ENCODE measurements at places on chromosomes 5 and 9. TPM values are rescaled to one million over a fixed set of nuclear protein-coding genes. Genes with fewer than 3 reads are reported as not detected.

DNA sequence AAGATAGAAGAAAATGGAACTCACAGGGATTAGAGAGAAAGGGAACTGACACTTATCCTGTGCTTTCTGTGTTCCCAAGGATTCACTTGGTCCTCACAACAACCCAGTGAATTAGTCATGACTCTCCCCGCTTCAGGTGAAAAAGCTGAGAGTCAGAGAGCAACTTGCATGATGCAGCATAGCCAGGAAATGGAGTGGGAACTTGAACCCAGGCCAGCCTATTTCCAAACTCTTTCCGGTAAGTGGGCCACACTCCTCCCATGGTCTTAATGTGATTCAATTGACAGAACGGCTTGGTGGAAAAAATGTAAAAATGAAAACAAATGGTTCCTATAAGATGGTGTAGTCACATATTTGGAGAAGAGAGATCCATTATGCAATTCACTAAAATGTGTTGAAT is 45.9 kb upstream of the CEMIP2 start:
- 0 out of 2 replicates have a peak, but pooled peaks cover 1% of the 10 kb centered on the region for H3K27me3 ChIP-seq
- DNase-seq: no peak
- peaks cover 14% of the 10 kb centered on the region for H3K4me1 ChIP-seq
- H3K36me3 ChIP-seq: no peaks in the 10 kb centered on the region

Gene CATSPER3
- 0.33 TPM for total RNA-seq

GRCh38 chr5:78467752-78468357 is 107.4 kb downstream of the SCAMP1 start:
- no peak overlapping the region for H3K4me3 ChIP-seq
- H3K4me1 ChIP-seq: peaks cover 5% of the 10 kb centered on the region
- peaks cover 5% of the 10 kb centered on the region for H3K36me3 ChIP-seq

DNA sequence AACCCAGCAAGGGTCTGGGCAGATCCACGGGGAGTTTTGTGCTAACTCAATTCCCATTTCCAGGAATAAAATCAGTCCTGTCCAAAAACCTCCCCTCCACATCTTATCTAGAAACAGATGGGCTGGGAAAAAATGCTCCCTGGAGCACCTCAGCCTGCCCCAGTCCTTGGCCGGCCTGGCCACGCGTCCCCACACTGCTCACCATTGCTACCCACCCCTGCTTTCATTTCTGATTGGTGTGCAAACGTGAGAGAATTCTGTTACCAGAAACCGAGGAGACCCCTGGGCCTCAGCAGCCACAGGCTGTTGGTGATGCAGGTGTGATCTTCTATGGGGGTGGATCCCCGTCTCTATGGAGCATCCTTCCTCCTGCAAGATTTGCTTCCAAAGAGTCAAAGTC is 38.0 kb upstream of the OLFM1 start:
- no peak overlapping the region for H3K4me3 ChIP-seq
- H3K27me3 ChIP-seq: peaks cover 61% of the 10 kb centered on the region
- H3K36me3 ChIP-seq: no peaks in the 10 kb centered on the region
- H3K4me1 ChIP-seq: no peaks in the 10 kb centered on the region
- H3K27ac ChIP-seq: no peak overlapping the region
- DNase-seq: no peak

Gene PAIP1
- total RNA-seq: 141 TPM

DNA sequence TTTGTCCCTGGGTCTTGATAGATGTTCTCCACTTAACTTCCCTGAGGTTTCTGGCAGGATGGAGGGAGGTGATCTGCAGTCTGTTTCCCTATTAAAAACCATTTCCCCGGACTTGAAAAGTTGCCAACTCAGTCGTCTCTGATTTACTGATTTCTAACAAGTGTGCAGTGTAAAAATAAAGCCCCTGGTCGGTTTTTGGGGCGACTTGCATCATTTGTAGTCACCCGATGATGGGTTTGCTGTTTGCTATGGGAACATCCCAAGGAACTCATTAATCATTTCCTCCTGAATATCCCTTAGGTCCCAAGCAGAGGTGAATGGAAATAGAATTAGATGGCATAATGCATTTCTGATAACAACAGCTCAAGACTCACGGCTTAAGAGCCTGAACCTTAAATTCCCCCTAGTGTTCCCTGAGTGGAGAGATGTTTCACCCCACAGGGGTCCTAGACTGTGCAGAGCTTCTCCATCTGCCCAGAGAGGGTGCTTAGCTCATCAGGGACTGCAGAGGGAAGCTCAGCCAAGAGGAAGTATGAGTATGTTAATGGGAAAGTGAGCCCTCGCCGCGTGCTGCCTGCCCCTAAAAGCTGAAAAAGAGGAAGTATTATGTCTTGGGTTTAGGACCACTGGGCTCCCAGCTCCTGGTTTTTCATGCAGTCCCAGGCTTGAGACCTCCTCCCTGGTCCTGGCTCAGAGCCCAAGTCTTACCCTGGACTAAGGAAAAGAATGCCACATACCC is 115.1 kb upstream of the DAP start:
- no peak overlapping the region for H3K27ac ChIP-seq
- no peak for DNase-seq
- peaks cover 8% of the 10 kb centered on the region for H3K27me3 ChIP-seq
- no peaks in the 10 kb centered on the region for H3K36me3 ChIP-seq
- H3K4me3 ChIP-seq: no peak overlapping the region

DNA sequence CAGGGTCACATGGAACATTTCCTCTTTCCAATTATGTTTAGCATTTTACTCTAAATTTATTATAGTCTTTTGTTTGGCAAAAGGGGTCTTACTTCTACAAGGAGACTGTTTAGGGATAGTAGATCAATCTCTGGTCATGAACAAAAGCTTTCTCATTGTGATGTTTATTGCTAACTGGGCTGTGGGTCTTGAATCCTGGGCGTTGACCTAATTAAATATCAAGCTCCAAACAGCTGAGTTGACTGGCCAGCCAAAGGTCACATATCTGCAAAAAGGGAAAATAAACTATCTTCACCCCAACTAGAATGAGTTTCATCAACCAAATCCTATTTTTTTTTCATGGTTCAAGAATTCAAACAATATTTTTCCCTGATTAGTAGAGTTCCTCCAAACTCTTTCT is 245.4 kb upstream of the TUT7 start:
- no peak overlapping the region for H3K4me3 ChIP-seq
- no peak for DNase-seq
- no peaks in the 10 kb centered on the region for H3K4me1 ChIP-seq
- H3K27me3 ChIP-seq: no peaks in the 10 kb centered on the region
- H3K27ac ChIP-seq: no peak overlapping the region

GRCh38 chr5:139849942-139850341 is 54.3 kb downstream of the PSD2 start:
- H3K4me3 ChIP-seq: no peak overlapping the region
- H3K27me3 ChIP-seq: peaks cover 71% of the 10 kb centered on the region
- no peaks in the 10 kb centered on the region for H3K36me3 ChIP-seq

- H3K4me1 ChIP-seq: peaks cover 50% of the 10 kb centered on the region
- no peak for DNase-seq
- no peak overlapping the region for H3K27ac ChIP-seq
Observed at GRCh38 chr5:138440159-138441073, 1.6 kb downstream of the REEP2 start.

DNA sequence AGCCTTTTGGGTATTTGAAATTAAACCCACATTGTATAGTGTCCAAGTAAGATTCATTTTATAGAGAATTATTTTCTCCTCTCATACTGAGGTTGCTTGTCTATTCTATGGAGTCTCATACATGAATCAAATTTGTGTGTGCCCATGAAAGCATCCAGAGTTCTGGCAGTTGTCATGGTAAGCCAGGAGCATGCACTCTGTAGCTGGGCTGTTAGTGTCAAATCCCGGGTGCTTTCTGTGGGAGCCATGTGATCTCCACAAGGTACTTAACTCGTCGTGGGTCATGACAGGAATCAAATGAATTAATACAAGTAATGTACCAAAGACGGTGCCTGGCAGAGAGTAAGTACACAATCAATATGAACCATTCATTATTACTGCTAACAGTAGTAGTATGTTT is 58.7 kb downstream of the FBXL7 start:
- H3K4me1 ChIP-seq: no peaks in the 10 kb centered on the region
- no peak overlapping the region for H3K27ac ChIP-seq
- DNase-seq: no peak
- no peaks in the 10 kb centered on the region for H3K27me3 ChIP-seq
- no peaks in the 10 kb centered on the region for H3K36me3 ChIP-seq

- no peaks in the 10 kb centered on the region for H3K36me3 ChIP-seq
- H3K4me1 ChIP-seq: no peaks in the 10 kb centered on the region
- peaks cover 4% of the 10 kb centered on the region for H3K27me3 ChIP-seq
- no peak for DNase-seq
Observed at GRCh38 chr5:68303754-68304420, 88.3 kb downstream of the PIK3R1 start.

Gene MED10
- total RNA-seq: 13.2 TPM

GRCh38 chr5:125372694-125373631 is 626.5 kb upstream of the ZNF608 start:
- H3K27me3 ChIP-seq: no peaks in the 10 kb centered on the region
- H3K4me1 ChIP-seq: no peaks in the 10 kb centered on the region
- no peak for DNase-seq

DNA sequence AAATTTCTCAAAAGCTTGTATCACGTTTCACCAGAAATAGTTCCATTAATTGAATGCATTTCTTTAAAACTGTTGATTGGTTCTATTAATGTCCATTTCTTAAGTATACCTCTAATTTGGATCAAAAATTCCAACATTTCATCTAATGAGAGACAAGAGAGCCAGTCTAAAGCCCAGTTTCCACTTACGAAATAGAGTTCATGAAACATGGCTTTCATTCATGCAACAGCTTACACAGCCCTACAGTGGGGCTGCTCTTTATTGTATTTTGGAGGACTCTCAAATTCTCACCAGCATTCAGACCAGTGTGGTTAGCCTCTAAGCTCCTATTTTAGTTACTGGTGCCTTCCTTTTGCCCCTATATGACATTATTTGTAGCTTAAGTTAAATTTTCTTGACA is 566.9 kb upstream of the RGMB start:
- no peak overlapping the region for H3K27ac ChIP-seq
- peaks cover 10% of the 10 kb centered on the region for H3K4me1 ChIP-seq
- H3K27me3 ChIP-seq: no peaks in the 10 kb centered on the region
- H3K4me3 ChIP-seq: no peak overlapping the region

Gene SLC27A6
- total RNA-seq: not detected

GRCh38 chr9:131478421-131478868 is 24.3 kb upstream of the POMT1 start:
- H3K27ac ChIP-seq: no peak overlapping the region
- DNase-seq: peak; percentile 46
- peaks cover 3% of the 10 kb centered on the region for H3K4me1 ChIP-seq
- peaks cover 67% of the 10 kb centered on the region for H3K36me3 ChIP-seq
- no peaks in the 10 kb centered on the region for H3K27me3 ChIP-seq

DNA sequence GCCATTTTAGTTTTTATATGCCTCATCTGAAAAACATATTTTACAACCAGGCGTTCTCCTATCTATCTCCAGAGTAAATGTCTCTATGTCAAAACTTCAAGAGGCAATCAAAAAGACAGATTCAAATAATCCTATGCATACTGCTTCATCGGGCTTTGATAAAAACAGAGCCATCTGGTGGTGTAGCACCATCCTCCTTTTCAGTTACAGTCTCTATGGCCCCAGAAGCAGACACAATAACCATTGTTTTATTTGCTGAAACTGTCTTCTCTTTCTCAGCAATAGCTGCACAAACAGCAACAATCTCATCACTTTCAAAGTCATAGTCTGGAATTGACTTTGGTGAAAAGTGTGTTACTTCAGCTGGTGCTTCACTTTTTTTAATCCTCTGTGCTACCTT is 36.3 kb downstream of the PTGER4 start:
- peaks cover 5% of the 10 kb centered on the region for H3K36me3 ChIP-seq
- H3K4me3 ChIP-seq: no peak overlapping the region
- peaks cover 16% of the 10 kb centered on the region for H3K4me1 ChIP-seq
- H3K27me3 ChIP-seq: no peaks in the 10 kb centered on the region

All from HepG2 (cell line).